ENCODE measurements at places on chromosomes 4 and X.

- DNase-seq, result no peak
These were observed 35.8 kb upstream of the SHISA3 start for GRCh38 chr4:42361456-42361855.

GRCh38 chr4:102580463-102580842 lies 79.3 kb downstream of the NFKB1 start:
- DNase-seq, result no peak

DNA sequence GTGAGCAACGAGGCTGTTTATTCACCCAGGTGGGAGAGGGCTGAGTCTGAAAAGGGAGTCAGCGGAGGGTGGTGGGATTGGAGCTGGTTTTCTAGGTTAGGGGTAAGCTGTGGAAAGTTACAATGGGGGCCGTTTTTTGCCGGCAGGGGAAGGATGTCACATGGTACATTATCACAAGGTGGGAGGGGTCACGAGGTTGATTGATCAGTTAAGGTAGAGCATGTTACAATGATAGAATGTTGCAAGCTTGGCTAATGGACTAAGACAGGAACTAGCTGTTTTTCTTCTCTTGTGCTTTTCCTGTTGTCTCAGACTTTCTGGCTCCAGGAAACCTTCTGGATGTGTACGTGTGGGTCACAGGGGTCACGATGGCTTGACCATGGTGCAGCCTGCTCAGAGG lies 536.3 kb upstream of the HTR2C start:
- no peak for DNase-seq

DNA sequence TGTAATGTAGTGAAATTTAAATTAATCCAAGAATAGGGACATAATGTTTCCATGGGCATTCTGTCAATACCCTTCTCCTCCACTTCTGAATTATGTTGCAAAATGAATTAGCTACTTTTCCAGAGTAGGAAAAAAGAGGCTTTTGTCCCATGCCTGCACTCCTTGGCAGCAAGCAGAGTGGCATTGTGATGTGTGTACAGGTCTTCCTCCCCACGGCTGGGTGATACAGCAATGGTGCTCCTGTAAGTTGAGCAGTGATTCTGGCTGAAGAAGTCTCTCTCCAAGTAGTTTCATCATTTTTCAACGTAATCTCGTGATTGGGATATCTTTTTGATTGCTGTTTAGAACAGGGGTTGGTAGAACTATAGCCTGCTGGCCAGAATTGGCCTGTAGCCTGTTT lies 59.9 kb downstream of the KIT start:
- no peak for DNase-seq

Measured in CD4-positive, alpha-beta T cell treated with Interferon alpha-2 for 1 hour (primary cell).